ENCODE measurements at places on chromosomes 12 and 14.

DNA sequence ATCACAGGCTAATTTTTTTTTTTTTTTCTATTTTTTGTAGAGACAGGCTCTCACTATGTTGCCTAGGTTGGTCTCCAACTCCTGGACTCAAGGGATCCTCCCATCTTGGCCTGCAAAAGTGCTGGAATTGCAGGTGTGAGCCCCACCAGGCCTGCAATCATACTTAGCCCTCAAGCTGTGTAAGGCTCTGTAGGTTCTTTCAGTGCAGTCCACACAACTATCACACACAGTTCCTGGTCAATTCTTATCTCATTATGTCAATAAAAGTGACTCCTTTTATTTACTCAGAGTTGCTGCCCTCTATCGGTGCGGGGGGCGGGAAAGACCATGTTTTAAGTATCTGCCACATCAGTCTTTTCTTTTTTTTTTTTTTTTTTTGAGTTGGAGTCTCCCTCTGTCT lies 29.0 kb downstream of the SLC2A3 start:
- DNase-seq = no peak

GRCh38 chr14:94494085-94494484 lies 15.2 kb downstream of the SERPINA12 start:
- no peak for DNase-seq

DNA sequence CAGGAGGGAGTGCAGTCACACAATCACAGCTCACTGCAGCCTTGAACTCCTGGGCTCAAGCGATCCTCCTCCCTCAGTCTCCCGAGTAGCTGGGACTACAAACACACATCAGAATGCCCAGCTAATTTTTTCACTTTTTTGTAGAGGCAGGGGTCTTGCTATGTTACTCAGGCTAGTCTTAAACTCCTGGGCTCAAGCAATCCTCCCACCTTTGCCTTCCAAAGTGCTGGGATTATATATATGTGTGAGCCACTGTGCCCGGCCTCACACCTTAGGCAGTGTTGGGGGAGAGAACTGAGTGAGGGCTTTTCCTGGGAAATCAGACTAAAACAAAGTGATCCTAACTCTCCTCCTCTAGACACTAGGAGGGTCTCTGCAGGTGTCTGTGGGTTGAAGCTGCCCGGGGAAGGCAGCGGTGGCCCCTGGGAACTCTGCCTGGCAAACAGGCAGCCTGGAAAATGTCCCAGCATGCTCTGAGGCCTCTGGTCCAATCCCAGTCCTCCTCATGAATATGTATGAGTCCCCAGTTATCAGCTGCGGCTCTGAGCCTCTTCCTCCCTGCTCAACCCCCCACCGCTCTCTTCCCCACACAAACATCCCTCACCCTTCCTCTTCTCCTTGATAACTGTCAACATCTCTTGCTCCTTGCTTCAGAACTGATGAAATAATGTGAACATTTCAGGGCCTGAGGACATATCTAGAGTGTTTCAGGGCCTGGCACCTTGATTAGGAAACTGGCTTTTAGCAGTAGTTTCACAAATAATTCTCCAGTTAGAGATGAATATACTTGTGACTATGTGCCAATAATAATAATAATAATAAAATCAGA lies 7.9 kb upstream of the NAA25 start:
- no peak for DNase-seq

GRCh38 chr12:122992386-122992785 lies 11.9 kb downstream of the ARL6IP4 start:
- DNase-seq = no peak

GRCh38 chr12:18967814-18968213 lies 161.7 kb upstream of the PLEKHA5 start:
- no peak for DNase-seq

GRCh38 chr12:57872362-57872761 lies 25.8 kb upstream of the CTDSP2 start:
- no peak for DNase-seq

GRCh38 chr12:96073346-96074330 lies 38.3 kb upstream of the LTA4H start:
- no peak for DNase-seq

GRCh38 chr14:91385224-91385623 lies 32.4 kb downstream of the CCDC88C start:
- no peak for DNase-seq

- no peak for DNase-seq
Observed at GRCh38 chr12:112828541-112828940, 37.0 kb downstream of the RPH3A start.

GRCh38 chr12:114272071-114272470 lies 133.9 kb downstream of the TBX5 start:
- DNase-seq = no peak

DNA sequence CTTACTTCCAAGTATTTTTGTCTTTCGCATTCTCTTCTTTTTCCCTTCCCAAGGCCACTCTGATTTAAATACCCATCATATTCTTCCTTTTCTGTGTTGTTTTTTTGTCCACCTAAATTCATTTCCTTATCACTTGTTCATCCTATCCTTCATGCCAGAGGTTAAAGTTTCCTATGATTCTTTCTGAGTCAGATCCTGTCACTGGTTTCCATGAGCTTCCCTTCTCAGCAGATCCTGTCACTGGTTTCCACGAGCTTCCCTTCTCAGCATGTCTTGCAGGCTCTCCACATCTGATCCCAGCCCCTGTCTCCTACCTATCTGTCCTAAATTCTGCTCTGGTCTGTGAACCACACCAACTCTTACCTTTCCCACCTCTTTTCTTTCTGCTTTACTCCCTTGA lies 311.8 kb upstream of the RGS6 start:
- no peak for DNase-seq
